Heart left ventricle (tissue), 16 donors: ENCODE measurements at places on chromosomes 1 and 21. TPM values are rescaled to one million over a fixed set of nuclear protein-coding genes. Genes with fewer than 3 reads are reported as not detected.

The IL20 gene
- not detected for total RNA-seq

The ERICH3 gene
- total RNA-seq = 0.21 TPM

The C1orf87 gene
- not detected for total RNA-seq

The KRTAP19-3 gene
- total RNA-seq = not detected

The PRRX1 gene
- total RNA-seq = 104 TPM

The SPRR5 gene
- not detected for total RNA-seq

The GIPC2 gene
- 1.7 TPM for total RNA-seq

The CYP4X1 gene
- 2.6 TPM for total RNA-seq

The LCE1C gene
- total RNA-seq = not detected

DNA sequence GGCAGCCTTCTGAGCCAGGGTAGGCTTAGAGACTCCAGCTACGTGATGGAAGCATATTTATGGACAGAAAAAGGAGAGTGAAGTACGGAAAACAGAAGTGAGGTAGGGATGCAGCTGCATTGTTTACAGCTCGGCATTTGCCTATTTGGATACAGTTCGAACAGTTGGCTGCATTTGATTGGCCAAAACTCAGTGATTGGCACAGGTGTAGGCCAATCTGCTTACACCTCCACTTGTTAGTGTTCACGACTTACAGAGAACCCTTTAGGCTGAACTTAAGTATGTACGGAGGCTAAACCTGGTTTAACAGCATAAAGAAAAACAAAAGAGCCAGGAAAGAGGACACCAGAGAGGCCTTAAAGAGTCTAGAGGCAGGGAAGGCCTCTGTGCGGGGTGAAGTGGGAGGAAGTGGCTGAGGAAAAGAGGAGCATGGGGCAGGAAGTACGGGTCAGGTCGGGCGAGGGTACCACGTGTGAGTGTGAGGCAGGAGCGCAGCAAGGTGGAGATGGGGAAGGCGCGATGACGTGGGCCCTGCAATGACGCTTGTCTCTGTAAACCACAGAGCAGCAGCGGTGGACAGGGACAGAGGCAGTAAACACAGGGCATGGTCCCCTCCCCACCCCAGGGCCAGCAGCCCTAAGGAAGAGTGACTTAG, 32.0 kb downstream of the RSPH1 start:
- H3K27ac ChIP-seq = no peak overlapping the region
- no peaks in the 10 kb centered on the region for H3K27me3 ChIP-seq
- H3K36me3 ChIP-seq = no peaks in the 10 kb centered on the region
- H3K4me1 ChIP-seq = peaks cover 9% of the 10 kb centered on the region
- DNase-seq = no peak

GRCh38 chr21:37436174-37436573, 69.6 kb downstream of the DYRK1A start:
- H3K27me3 ChIP-seq = no peaks in the 10 kb centered on the region
- no peak for DNase-seq
- peaks cover 2% of the 10 kb centered on the region for H3K36me3 ChIP-seq
- H3K4me1 ChIP-seq = peaks cover 58% of the 10 kb centered on the region
- peak overlapping the region; percentile 6 for H3K27ac ChIP-seq

GRCh38 chr1:70504176-70504820, 93.2 kb downstream of the CTH start:
- H3K27ac ChIP-seq = no peak overlapping the region
- no peak overlapping the region for H3K4me3 ChIP-seq
- no peak for DNase-seq

DNA sequence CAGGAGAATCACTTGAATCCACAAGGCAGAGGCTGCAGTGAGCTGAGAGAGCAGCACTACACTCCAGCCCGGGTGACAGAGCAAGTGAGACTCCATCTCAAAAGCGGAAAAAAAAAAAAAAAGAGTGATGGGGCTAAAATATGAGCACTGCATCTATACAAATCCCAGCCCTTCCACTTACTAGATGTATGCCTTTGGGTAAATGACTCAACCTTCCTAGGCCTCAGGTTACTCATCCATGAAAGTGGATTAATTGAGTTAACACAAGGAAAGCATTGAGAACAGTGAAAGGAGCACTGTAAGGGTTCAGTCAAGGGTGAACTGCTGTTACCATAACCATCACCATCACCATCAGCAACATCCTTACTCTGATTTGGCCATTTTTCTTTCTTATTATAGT, 226.4 kb upstream of the C8B start:
- H3K27ac ChIP-seq = no peak overlapping the region
- no peak for DNase-seq
- no peaks in the 10 kb centered on the region for H3K4me1 ChIP-seq
- no peaks in the 10 kb centered on the region for H3K36me3 ChIP-seq
- no peak overlapping the region for H3K4me3 ChIP-seq

DNA sequence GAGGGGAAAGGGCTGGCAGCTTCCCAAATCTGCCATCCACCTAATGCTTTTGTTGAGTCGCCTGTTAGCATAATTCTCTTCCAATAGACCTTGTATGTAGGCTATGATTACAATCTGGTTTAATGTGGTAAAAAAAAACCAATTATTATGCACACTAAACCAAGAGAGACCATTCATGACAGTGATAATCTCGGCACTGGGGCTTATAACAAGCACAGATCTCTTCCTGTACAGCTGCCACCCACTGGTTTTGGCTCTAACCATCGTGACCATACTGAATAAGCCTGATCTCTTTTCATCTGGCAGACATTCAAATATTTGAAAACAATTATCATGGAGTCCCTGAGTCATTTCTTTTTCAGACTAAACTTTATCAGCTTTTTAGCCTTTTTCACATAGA, 12.0 kb upstream of the SYT14 start:
- no peaks in the 10 kb centered on the region for H3K36me3 ChIP-seq
- H3K27me3 ChIP-seq = no peaks in the 10 kb centered on the region
- no peak overlapping the region for H3K27ac ChIP-seq
- H3K4me1 ChIP-seq = no peaks in the 10 kb centered on the region

- H3K36me3 ChIP-seq = no peaks in the 10 kb centered on the region
- no peak overlapping the region for H3K27ac ChIP-seq
- DNase-seq = no peak
- H3K4me1 ChIP-seq = no peaks in the 10 kb centered on the region
- H3K4me3 ChIP-seq = no peak overlapping the region
- no peaks in the 10 kb centered on the region for H3K27me3 ChIP-seq
These were observed 67.9 kb upstream of the IL12RB2 start for GRCh38 chr1:67239738-67240137.

DNA sequence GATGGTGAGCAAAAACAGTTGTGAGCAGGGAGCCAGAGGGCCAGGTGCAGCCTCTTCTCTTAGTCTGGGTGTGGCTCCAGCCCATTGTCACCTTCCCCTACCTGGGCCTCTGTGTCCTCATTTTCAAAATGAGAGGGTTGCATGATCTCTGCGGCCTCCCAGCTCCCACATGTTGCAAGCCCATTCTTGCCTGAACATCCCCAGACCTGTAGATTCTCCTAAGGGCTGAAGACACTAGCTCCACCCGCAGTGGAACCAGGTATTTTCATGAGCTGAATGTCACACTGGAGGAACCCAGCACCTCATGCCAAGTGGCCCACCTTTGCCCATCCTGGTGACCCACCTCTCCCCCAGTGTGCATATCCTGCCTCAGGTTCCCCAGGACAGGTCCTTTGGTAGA, 12.3 kb downstream of the IKBKE start:
- no peak for DNase-seq
- H3K27ac ChIP-seq = no peak overlapping the region
- peaks cover 8% of the 10 kb centered on the region for H3K4me1 ChIP-seq
- no peak overlapping the region for H3K4me3 ChIP-seq
- H3K36me3 ChIP-seq = no peaks in the 10 kb centered on the region

DNA sequence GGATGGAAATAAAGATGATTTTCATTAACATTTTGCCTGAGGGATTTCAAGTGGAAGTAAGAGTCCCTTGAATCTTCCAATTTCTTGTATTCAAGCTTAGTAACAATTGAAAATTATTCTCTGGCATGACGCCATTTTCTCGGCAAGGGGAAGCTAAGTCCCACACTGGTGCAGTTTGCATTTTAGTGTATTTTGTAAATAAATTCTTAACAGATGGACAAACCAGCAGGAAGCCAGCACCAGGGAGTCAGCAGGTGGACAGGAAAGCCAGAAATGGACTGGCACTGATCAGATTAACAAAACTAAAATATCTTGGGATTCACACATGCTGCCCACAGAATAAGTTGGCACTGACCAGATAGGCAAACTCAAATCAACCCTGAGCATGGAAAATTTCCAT, 311.3 kb downstream of the LRRIQ3 start:
- no peaks in the 10 kb centered on the region for H3K27me3 ChIP-seq
- no peaks in the 10 kb centered on the region for H3K36me3 ChIP-seq
- no peaks in the 10 kb centered on the region for H3K4me1 ChIP-seq

- no peak overlapping the region for H3K4me3 ChIP-seq
- H3K27ac ChIP-seq = no peak overlapping the region
- no peak for DNase-seq
- H3K27me3 ChIP-seq = no peaks in the 10 kb centered on the region
- H3K36me3 ChIP-seq = no peaks in the 10 kb centered on the region
- H3K4me1 ChIP-seq = peaks cover 43% of the 10 kb centered on the region
These were observed 40.8 kb downstream of the ADARB1 start for GRCh38 chr21:45115141-45115540.

GRCh38 chr1:153032677-153033308, 1.8 kb downstream of the SPRR1B start:
- no peaks in the 10 kb centered on the region for H3K27me3 ChIP-seq
- no peaks in the 10 kb centered on the region for H3K4me1 ChIP-seq
- DNase-seq = no peak
- no peaks in the 10 kb centered on the region for H3K36me3 ChIP-seq

GRCh38 chr1:65177457-65177856, 29.5 kb downstream of the AK4 start:
- H3K4me3 ChIP-seq = no peak overlapping the region
- no peaks in the 10 kb centered on the region for H3K36me3 ChIP-seq
- H3K4me1 ChIP-seq = peaks cover 65% of the 10 kb centered on the region

GRCh38 chr1:99281105-99281504, 16.8 kb downstream of the PLPPR4 start:
- no peak overlapping the region for H3K27ac ChIP-seq
- H3K36me3 ChIP-seq = no peaks in the 10 kb centered on the region
- no peaks in the 10 kb centered on the region for H3K27me3 ChIP-seq
- no peaks in the 10 kb centered on the region for H3K4me1 ChIP-seq

DNA sequence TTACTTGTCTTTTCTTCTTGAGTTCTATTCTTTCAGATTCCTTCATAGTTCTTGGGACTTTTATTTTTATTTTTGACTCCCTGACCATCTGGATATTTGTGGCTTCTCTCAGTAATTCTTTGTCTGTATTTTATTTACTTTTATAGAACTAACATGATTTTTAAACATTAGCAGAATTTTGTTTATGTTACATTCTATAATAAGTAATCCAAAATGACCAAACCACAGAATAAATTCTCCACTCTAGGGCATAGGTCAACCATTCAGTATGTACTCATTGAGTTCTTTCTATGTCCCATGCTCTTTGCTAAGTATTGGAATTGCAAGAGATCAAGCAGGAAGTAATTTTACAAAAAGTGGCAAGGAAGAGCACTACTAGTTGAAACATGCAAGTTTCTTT, 969.0 kb downstream of the TTLL7 start:
- H3K27ac ChIP-seq = no peak overlapping the region
- no peaks in the 10 kb centered on the region for H3K36me3 ChIP-seq
- H3K4me1 ChIP-seq = peaks cover 3% of the 10 kb centered on the region
- DNase-seq = no peak
- no peaks in the 10 kb centered on the region for H3K27me3 ChIP-seq
- H3K4me3 ChIP-seq = no peak overlapping the region

GRCh38 chr1:178867670-178868069, 3.2 kb downstream of the ANGPTL1 start:
- no peak overlapping the region for H3K27ac ChIP-seq
- H3K36me3 ChIP-seq = no peaks in the 10 kb centered on the region
- no peaks in the 10 kb centered on the region for H3K27me3 ChIP-seq
- H3K4me3 ChIP-seq = no peak overlapping the region

GRCh38 chr1:163307479-163308171, 14.1 kb upstream of the NUF2 start:
- no peaks in the 10 kb centered on the region for H3K27me3 ChIP-seq
- H3K4me1 ChIP-seq = no peaks in the 10 kb centered on the region
- no peaks in the 10 kb centered on the region for H3K36me3 ChIP-seq
- DNase-seq = no peak

DNA sequence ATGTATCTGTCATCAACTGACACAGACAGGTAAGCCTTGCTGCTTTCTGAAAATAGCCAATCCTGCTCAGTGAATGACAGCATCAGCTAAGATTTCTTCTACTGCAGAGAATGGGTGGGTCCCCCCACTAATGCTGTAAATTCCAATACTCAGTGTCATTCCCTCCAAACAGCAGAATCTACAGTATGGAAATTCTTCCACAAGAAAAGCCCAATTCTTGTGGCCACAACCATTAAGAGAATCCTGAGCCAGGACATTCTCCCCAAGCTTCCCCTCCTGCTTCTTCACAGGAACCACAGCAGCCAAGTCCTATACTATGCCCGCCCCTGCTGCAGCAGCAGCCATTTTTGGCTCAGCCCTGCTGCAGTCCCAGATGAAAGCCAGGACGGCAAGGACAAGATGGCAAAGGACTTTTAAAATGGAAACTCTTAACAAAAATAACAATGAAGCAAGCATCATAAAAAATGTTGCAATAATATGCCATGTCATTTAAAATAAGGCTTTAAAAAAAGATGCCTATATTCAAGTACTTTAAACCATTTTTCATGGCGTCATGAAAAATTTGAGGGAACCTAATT, 26.8 kb downstream of the EIF4G3 start:
- no peak for DNase-seq
- H3K27ac ChIP-seq = peak overlapping the region; percentile 71
- no peaks in the 10 kb centered on the region for H3K36me3 ChIP-seq
- no peaks in the 10 kb centered on the region for H3K27me3 ChIP-seq
- peaks cover 40% of the 10 kb centered on the region for H3K4me1 ChIP-seq

GRCh38 chr1:204194080-204194479, 2.2 kb downstream of the KISS1 start:
- H3K36me3 ChIP-seq = no peaks in the 10 kb centered on the region
- no peak overlapping the region for H3K27ac ChIP-seq
- H3K4me1 ChIP-seq = no peaks in the 10 kb centered on the region
- no peak overlapping the region for H3K4me3 ChIP-seq
- no peak for DNase-seq
- H3K27me3 ChIP-seq = no peaks in the 10 kb centered on the region

DNA sequence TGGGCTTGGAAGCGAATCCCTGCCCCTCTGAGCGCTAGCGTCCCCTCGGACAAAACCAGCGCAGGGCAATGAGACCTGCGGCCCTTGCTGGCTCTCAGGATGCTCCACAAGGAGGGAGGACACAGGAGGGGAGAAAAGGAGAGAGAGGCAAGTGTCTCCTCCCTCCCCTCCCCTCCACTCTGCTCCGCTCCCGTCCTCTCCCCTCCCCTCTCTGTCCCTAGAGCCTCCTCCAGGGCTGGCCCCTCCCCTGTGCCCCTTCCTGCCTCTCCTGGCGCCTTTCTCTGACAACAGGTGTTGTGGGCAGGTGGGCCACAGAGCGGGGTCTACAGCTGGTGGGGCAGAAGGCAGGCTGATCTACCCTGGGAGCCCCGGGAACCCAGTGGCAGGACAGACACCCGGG, 35.2 kb downstream of the TP73 start:
- no peak overlapping the region for H3K4me3 ChIP-seq
- DNase-seq = no peak
- H3K27me3 ChIP-seq = peaks cover 22% of the 10 kb centered on the region
- H3K4me1 ChIP-seq = no peaks in the 10 kb centered on the region
- no peaks in the 10 kb centered on the region for H3K36me3 ChIP-seq
